ENCODE measurements at places on chromosomes 7 and 10. TPM values are rescaled to one million over a fixed set of nuclear protein-coding genes. Genes with fewer than 3 reads are reported as not detected.

The MDFIC gene
- polyA plus RNA-seq: 9.3 TPM

The CYP2C19 gene
- 0.31 TPM for polyA plus RNA-seq

The SLC26A5 gene
- 0.46 TPM for polyA plus RNA-seq

The NRG3 gene
- polyA plus RNA-seq: not detected

The ACBD5 gene
- 13.0 TPM for polyA plus RNA-seq

The FAM149B1 gene
- polyA plus RNA-seq: 17.8 TPM

The MLXIPL gene
- 2.4 TPM for polyA plus RNA-seq

The CCZ1B gene
- 47.8 TPM for polyA plus RNA-seq

The GHRHR gene
- polyA plus RNA-seq: 0.33 TPM

DNA sequence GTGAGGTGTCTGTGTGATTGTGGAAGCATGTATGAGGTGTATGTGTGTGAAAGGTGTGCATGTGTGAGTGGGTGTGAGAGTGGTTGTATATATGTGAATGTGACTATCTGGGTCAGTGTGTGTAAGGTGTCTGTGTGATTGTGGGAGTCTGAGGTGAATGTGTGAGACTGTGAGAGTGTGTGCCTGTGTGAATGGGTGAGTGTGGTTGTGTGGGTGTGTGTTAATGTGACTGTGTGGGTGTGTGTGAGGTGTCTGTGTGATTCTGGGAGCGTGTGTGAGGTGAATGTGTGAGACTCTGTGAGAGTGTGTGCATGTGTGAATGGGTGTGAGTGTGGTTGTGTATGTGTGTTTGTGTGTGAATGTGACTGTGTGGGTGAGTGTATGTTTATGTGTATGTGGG, 385.1 kb downstream of the TCERG1L start:
- no peak for DNase-seq

- peak; percentile 21 for DNase-seq
Measured at GRCh38 chr7:2476776-2477446, 713 bp upstream of the GRIFIN start.

DNA sequence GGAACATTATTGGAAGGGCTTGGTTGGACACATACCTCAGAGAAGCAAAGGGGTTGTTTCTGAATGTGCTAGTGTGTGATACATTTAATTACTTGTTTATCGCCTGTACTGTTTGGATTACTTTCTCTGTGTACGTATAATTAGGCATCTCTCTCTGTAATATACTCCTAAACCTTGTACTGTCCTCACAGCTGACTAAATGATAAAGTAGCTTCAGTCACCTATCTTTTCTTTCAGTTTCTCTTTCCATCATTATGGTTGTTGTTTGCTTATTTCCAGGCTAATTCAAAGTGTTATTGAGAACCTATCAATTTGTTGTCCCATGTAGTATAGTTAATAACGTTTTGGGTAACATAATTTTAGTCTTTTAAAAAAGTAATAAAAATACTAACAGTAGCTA, 34.0 kb downstream of the MXI1 start:
- no peak for DNase-seq

GRCh38 chr7:133696056-133696455, 431.1 kb upstream of the LRGUK start:
- no peak for DNase-seq

GRCh38 chr7:938546-939185, 15.8 kb downstream of the ADAP1 start:
- DNase-seq: no peak

- no peak for DNase-seq
Measured at GRCh38 chr10:31739146-31739545, 189.5 kb downstream of the ARHGAP12 start.

DNA sequence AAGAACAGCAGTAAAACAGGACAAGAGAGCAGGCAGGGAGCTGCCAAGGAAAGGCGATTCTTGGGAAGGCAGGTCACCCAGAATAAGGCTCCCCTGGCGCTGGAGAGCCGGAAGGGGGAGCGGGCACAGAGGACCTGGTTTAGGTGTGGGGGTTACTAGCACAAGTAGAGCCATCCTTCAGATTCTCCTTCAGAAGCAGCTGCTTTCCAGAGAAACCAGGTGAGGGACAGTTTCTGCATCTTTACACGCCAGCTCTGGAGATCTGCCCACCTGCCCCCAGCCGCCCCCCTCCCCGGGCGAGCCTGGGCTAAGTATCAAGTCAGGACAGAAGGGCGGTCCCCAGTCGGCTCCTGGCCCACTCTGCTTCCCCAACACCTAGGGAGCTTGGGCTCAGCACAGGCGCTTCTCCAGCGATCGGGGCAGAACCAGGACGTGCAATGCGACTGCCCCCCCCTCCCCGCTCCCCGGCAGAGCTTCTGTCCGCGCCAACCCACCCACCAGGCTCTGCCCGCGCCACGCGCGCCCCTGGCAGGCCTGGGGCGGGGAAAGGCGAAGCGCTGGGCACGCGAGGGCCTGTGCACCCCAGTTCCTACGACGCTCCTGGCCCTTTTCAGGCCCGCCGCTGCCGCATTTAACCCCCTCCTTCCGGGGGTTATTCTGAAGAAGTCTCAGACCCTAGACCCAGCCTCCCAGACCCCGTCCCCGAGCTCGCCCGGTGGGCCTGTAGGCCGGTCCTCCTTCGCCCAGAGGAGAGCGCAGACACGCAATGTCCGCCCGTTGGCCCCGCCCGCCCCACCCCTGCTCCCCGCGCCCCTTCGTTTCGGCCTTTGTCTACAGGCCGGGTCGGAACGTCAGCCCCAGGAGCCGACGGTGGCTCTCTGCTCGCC, 4.4 kb upstream of the EN2 start:
- no peak for DNase-seq

DNA sequence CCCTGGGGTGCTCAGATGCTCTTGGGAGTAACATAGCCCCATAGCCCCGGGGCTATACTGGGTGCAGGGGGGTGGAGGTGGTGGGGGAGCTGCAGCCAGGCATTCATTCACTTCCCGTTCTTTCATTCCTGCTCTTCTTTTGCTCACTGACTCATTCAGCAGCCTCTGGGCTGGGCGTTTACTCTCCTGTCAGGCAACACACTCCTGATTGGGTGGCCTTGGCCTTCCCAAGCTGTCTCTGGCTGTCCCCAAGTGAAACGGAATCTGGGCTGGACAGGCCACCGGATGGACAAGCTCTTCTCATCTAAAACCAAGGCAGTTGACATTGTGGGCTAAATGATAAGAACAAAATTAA, 34.6 kb downstream of the CHST3 start:
- DNase-seq: peak; percentile 72

- DNase-seq: no peak
Measured at GRCh38 chr10:61754587-61755550, 92.1 kb downstream of the CABCOCO1 start.

DNA sequence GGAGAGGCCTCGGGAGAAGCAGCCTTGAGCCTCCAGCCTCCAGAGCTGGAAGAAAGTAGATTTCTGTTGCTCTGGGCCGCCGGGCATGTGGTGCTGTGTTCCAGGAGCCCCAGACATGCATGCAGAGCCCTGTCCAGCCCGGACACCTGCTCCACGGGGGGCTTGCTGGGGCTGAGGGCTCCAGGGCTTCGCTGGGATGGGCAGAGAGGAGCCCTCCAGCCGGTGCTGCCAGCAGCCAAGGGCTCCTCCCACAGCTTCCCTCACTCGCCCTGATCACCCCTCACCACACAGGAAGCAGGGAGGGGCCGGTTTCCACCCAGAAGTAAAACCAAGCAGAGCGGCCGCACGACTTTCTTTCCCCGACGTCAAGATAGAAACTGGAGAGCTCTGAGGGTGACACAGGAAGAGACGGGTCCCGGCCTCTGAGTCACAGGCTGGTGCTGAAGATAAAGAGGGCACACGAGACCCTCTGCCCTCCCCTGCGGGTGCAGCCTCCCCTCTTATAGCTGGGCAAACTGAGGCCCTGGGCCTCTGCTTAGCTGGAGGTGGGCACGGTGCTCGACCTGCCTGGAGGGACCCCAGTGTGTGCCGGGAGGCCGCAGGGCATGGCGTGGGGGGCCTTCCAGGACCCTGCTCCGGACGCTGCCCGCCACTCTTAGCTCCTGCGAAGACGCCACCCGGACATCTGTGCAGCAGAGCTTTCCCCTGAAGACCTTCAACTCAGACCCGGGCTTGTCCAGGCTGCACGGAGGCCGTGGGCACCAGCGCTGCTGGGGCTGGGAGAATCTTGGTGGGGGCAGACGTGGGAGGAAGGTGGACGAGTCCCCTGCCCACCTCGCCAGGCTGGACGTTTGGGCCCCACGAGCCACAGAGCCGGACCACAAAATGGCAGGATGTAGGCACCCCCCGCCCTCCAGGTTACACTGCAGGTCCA, 31.1 kb downstream of the ADAP1 start:
- peak; percentile 93 for DNase-seq

DNA sequence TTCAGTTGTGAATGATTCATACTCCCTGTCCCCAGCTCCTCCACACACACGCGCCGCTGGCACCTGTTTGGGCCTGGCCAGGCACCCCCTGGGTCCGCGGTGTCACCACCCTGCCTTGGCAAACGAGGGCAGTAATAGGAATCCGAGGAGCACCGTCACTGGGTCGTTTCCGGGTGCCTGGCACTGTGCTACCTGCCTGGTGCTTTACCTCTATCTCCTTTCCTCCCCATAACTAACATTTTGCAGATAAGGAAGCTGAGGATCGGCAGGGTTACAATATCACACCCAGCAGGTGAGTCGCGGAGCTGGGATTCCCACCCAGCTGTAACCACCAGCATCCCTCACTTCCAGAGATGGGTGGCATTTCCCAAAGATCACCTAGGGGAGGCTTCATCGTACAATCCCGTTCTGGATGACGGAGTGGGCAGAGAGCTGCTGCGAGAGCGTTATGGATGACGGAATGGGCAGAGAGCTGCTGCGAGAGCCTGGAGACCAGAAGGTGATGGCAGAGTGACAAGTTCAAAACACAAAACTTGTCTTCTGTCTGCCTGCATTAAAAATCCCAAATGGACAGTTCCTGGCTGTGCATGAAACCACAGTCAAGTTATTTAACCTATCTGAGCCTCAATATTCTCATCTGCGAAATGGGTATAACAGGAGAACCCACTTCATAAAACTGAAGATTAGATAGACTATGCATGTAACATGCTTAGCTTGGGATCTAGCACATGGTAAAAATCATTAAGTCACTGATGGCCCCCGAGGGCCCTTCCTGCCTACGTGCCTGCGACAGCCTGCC, 1.1 kb upstream of the HSPA12A start:
- DNase-seq: no peak

DNA sequence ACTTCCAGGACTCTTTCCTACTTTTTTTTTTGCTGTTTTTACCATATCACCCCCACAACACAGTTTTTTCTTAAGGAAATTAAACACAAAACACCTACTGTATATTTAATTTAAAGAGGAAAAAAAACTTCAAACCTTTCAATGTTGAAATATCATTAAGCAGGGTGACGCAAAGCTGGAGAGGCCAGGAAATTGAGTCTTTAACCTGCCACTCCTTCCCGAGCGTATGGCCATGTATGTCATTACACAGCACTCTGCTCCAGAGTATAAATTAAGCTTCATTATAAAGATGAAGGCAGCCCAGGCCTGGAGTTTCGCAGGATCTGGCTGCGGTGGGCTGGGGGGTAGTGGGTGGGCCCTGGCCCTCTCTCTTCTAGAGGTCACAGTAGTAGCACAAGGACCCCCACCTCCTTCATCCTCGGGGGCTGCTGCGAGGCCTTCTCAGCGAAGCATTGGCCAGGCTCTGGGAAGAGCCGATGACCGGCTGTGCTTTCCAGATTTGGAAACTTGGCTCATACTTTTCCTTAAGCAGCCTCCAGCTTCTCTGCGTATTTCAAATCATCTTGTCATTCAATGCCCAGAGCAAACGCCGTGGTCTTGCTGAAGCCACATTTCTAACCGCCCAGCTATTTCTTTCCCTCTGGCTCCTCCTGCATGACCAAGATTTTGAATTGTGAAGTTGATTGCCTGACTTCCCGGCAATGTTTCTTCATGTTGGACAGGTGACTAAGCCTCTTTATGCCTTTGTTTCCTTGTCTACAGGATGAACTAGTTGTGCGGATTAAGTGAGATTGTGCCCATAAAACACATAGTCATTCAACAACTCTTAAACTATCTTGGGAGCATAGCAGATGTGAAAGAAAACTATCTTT, 765.1 kb downstream of the SUGCT start:
- no peak for DNase-seq

DNA sequence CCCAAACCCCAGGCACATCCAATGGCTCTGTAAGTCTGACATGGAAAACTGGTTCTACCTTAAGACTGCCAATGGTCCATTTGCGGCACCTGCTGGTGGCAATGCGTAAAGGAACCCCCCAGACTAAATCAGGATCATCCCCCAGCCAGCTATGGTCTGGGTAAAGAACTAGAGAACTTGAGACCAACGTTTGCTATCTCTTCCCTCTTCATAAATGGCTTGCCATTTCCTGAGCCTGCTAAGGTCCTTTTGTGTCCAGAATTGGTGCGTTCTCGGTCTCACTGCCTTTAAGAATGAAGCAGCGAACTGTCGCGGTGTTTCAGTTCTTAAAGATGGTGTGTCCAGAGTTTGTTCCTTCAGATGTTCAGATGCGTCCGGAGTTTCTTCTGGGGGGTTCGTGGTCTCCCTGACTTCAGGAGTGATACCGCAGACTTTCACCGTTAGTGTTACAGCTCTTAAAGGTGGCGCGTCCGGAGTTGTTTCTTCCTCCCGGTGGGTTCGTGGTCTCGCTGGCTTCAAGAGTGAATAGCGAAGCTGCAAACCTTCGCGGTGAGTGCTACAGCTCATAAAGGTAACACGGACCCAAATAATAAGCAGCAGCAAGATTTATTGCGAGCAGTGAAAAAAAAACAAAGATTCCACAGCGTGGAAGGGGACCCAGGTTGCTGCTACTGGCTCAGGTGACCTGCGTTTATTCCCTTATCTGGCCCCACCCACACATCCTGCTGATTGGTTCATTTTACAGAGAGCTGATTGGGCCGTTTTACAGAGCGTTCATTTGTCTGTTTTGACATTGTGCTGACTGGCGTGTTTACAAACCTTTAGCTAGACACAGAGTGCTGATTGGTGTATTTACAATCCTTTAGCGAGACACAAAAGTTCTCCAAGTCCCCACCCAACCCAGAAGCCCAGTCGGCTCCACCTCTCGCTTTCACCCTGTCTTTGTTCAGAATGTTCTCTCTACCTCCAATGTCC, 95.4 kb downstream of the ELMO1 start:
- DNase-seq: peak; percentile 38

GRCh38 chr7:99677013-99677647, 2.7 kb downstream of the CYP3A5 start:
- no peak for DNase-seq

DNA sequence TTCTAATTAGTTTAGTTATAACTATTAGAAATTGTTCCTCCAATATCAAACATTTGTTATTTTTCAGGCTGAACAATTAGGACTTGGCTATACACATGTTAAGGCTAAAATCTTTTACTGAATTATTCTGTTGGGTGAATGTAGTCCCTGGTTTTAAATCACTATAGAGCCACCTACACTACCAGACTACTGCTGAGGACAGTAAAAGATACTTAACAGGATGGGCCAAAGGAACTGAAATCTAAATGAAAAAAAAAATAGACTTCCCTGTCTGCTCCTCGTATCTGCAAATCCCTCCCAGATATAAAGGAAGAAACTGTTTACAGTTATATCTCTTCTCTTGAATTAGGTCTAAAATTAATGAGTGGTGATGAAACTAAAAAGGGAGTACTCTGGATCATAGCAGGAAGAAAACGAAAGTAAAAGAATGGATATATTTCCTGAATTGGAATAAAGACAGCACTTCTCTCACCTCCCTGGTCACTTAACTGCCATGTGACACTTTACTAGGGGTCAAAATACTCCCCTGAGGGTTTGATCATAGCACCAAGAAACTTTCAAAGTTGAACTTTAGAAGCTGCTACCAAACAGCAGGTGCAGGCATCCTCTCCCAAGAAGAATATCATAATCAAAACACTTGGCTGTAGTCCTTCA, 12.7 kb downstream of the FBXW4 start:
- peak; percentile 13 for DNase-seq

Data from stomach (tissue), 19 donors.